ENCODE measurements at places on chromosomes 13 and 19. TPM values are rescaled to one million over a fixed set of nuclear protein-coding genes. Genes with fewer than 3 reads are reported as not detected.

FXYD7 gene
- total RNA-seq: not detected

ZNF296 gene
- 0.65 TPM for total RNA-seq

BST2 gene
- 183 TPM for total RNA-seq

MVB12A gene
- 70.2 TPM for total RNA-seq

JAK3 gene
- total RNA-seq: 2.3 TPM

DPF1 gene
- not detected for total RNA-seq

ZNF90 gene
- 3.6 TPM for total RNA-seq

RASAL3 gene
- 0.17 TPM for total RNA-seq

SULT2A1 gene
- not detected for total RNA-seq

ZNF784 gene
- total RNA-seq: 7.0 TPM

ERICH4 gene
- total RNA-seq: not detected

POU2F2 gene
- total RNA-seq: not detected

SLC27A5 gene
- total RNA-seq: 7.6 TPM

TPTE2 gene
- total RNA-seq: not detected

LAMP1 gene
- 231 TPM for total RNA-seq

CEACAM21 gene
- total RNA-seq: not detected

VSTM2B gene
- total RNA-seq: not detected

DCT gene
- total RNA-seq: 0.05 TPM

ZNF829 gene
- total RNA-seq: 4.0 TPM

PSG4 gene
- 22.4 TPM for total RNA-seq

LRG1 gene
- 0.17 TPM for total RNA-seq

CD37 gene
- total RNA-seq: not detected

APOE gene
- 38.3 TPM for total RNA-seq

CCDC169 gene
- 3.3 TPM for total RNA-seq

TEX29 gene
- total RNA-seq: not detected

FGF22 gene
- 0.10 TPM for total RNA-seq

TGFBR3L gene
- total RNA-seq: 1.0 TPM

IGFL2 gene
- total RNA-seq: not detected

POLD1 gene
- 23.9 TPM for total RNA-seq

SIPA1L3 gene
- 40.3 TPM for total RNA-seq

CASP14 gene
- not detected for total RNA-seq

ZNF625 gene
- total RNA-seq: 17.4 TPM

PDX1 gene
- total RNA-seq: not detected

EML2 gene
- 61.3 TPM for total RNA-seq

PEG3 gene
- 1.0 TPM for total RNA-seq

Measured in renal cortical epithelial cell (primary cell).